ENCODE measurements at places on chromosomes 2 and 18.

DNA sequence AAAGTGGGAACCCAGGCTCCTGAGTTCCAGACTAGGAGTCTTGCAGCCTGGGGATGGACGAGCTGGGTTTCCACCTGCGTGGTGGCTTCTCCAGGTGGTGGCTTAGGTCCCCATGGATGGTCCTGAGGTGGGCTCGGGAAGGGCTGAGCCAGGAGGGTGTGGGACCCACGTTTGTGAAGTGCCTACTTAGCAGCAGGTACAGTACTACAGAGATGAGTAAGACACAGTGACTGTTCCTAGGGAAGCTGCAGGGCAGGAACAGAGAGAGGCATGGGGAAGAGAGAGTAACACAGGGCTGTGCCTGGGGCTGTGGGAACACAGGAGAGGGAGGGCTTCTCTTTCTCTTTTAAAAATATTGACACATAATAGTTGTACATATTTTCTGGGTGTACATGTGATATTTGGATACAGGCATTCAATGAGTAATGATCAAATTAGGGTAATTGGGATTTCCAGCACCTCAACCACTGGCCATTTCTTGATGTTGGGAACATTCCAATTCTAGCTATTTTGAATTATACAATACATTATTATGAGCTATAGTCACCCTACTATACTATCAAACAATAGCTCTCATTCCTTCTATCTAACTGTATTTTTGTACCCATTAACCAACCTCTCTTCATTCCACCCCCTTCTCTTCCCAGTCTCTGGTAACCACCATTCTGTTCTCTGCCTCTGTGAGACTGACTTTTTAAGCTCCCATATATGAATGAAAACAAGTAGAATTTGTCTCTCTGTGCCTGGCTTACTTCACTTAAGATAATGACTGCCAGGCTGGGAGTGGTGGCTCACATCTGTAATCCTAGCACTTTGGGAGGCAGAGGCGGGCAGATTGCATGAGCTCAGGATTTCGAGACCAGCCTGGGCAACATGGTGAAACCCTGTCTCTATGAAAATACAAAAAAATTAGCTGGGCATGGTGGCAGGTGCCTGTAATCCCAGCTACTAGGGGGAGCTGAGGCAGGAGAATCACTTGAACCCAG is 15.0 kb downstream of the TOGARAM2 start:
- no peak for DNase-seq

- DNase-seq: no peak
Measured at GRCh38 chr18:55886886-55887285, 298.9 kb upstream of the TCF4 start.

- no peak for DNase-seq
Measured at GRCh38 chr2:60054571-60055340, 498.7 kb downstream of the BCL11A start.

- no peak for DNase-seq
Measured at GRCh38 chr18:53153800-53154199, 813.8 kb downstream of the DCC start.

- no peak for DNase-seq
Measured at GRCh38 chr2:73993778-73994177, 9.1 kb downstream of the TET3 start.

DNA sequence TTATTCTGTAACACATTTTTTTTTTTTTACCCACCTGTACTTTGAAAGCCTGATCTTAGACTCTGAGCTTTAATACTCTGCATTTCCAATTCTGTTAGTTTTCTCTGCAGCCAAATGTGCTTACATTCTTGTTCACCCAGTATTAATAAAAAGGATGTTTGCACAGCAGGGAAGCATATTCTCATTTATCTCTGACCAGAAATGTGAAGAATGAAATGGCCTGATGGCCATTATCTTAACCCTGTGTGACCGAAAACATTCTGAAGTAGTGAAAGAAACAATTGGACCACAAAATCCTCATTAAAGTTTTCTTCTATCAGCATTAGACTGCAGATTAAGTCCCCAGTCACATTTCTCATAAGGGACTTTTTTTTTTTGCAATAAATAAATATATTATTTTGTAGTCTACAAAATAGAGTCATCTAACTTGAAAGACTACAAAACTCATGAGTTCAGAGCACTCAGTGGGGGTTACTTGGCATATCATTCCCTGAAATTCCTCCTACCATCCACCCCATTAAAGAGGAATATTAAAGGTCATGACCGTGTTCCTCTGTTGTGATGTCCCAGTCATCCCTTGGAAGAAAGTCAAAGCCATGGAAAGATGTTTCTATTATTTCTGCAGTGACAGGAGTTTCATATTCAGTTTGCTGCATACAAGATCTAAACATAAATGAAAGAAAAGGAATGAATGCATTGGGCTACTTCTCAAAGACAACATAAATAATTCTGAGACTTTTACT is 364.4 kb downstream of the RND3 start:
- no peak for DNase-seq

DNA sequence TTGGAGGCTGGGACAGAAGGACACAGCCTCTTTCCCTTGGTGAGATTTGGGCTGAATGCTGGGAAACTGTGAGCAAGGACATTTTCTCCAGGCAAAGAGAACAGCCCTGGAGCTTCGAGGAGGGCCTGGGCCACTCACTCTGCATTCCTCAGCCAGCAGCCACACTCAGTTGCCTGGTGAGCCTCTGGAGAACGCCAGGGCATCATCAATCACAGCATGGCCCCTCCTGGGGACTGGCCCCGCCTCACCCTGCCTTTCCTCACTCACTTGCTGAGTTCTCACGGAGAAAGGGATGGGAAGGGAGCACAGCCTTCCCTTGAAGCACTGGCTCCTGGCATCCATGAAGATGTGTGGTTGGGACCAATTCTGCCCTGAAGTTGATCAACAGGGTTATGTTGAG is 55.0 kb downstream of the APOB start:
- DNase-seq: no peak

DNA sequence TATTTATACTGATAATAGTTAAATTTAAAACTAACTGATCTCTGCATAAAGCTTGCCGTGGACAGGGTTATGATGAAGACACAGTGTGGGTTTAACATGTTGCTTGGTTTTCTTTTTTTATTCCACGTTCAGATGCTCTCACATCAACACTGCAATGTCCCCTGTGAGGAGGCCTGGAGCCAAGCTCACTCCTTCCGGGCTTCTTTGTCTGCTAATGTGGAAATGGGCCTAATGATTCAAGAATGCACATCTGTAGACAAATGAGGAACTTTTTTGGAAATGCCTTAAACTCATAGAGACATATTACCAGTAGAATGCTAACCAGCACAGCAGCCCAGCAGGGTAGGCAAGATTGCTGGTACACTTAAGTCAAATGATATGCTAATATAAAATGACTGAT is 208.0 kb downstream of the GALR1 start:
- DNase-seq: no peak

DNA sequence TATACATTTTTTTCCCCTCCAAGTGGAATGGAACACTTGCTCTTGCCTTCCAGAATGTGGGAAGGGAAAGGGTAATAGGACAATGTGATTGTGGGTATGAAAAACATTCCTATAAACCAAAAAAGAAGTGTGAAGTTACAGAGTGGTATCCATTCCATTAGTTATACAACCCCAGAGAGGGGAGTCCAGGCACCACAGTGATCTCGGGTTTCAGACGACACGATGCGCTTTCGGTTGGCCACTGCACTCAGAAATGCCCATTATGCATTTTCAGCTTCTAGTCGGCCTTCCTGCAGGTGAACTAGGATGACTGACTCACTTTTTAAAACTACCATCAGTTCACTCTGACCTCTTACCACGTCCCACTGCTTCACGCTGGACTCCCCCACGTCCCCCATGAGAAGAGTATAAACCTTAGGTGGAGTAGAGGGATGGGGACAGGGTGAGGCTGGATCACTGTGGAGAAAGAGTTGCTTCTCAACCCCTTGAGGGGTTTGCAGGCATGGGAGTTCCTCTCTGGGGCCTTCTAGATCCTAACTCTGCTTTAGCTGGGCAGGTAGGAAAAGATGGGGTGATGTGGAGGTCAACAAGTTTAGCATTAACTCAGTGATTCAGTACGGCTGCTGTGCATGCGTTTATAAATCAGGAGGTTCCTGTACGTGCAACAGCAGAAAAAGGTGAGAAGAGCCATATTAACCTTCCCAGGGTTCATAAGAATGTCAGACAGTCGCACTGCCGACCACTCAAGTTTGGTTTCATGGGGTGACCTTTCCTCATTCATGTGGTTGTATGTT is 50.5 kb downstream of the ZNF532 start:
- no peak for DNase-seq

DNA sequence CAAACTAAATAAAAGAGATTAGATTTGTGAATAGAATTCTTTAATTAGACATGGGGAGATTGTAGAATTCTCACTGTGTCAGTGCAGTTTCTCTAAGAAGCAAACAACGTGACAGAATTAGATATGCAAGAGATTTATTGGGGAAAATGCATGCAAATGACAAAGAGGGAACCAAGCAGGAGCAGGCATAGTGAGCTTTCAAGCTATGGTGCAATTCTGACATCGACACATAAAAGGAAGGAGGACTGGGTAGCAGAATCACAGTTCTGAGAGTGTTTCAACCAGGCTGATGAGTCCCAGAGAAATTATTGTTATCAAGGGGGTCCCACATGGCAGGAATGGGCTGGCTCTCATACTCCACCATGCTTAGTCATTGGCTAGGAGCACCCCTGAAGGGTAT is 338.4 kb downstream of the FIGN start:
- no peak for DNase-seq

DNA sequence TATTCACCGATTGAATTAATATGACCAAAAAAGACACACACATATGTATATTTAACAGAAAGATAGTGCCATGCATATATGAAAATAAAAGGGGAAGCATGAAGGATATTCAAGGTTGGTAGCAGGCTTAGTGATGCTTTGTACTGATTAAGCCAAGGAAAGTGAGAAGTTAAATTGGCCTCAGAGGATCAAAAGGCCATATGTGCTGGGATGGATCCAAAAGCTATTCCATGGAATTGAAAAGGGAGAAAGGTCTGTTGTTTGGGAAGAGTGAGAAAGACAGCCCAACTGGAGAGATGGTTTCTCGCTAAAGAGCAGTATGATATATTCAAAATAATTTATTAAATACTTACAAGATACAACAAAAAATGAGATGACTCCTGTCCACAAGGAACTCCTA is 65.9 kb downstream of the INSIG2 start:
- no peak for DNase-seq

DNA sequence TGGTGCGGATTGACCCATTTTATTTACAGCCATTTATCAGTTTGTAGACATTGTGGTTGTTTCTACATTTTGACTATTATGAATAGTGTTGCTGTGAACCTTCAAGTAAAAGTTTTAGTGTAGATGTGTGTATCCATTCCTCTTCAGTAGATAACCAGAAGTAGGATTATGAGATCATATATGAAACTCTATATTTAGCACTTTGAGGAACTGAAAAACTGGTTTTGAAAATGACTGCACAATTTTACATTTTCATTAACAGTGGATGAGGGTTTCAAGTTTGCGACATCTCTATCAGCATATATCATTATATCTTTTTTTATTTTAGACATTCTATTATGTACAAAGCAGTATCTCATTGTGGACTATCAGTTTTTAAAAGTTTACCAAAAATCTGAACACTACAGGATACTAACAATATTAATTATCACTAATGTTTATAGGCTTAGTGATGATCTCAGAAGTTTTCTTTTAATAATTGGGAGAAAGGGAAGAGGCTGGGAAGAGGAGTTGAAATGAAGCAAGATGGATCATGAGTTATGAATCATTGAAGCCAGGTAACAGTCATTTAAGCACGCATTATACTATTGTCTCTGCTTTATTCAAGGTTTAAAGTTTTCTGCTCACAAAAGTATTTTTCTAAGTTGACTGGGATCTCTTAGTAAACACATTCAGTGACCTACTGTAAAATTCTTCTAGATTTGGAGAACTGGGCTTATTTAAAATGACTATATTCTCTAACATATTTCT is 329.0 kb upstream of the LRATD1 start:
- DNase-seq: no peak

GRCh38 chr18:75656035-75656434 is 228.5 kb upstream of the SMIM21 start:
- DNase-seq: no peak

- peak; percentile 66 for DNase-seq
Measured at GRCh38 chr18:76496194-76496890, 1.3 kb upstream of the ZNF516 start.

- no peak for DNase-seq
Measured at GRCh38 chr2:165064743-165065142, 109.4 kb upstream of the SLC38A11 start.

DNA sequence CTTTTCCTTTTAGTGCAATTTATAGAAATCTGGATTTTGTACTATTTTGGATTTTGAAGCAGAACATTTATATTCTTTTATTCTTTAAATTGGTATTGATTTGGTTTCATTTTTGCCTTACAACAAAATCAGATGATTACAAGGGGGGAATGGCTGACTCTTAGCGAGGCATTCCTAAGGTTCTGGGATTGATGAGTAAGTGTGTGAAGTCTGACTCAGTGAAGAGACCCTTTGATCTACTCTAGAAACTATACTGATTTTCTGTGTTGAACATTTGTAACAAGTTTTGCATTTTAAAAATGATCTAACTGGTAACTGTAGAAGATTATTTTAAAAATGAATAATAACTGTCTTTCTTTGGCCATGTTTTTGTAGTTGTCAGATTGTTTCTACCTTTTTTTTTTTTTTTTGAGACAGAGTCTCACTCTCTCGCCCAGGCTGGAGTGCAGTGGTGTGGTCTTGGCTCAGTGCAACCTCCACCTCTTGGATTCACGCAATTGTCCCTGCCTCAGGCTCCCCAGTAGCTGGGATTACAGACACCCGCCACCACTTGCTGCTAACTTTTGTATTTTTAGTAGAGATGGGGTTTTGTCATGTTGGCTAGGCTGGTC is 48.7 kb downstream of the TTC39C start:
- DNase-seq: no peak

- no peak for DNase-seq
Measured at GRCh38 chr2:53452400-53452799, 315.2 kb upstream of the CHAC2 start.

DNA sequence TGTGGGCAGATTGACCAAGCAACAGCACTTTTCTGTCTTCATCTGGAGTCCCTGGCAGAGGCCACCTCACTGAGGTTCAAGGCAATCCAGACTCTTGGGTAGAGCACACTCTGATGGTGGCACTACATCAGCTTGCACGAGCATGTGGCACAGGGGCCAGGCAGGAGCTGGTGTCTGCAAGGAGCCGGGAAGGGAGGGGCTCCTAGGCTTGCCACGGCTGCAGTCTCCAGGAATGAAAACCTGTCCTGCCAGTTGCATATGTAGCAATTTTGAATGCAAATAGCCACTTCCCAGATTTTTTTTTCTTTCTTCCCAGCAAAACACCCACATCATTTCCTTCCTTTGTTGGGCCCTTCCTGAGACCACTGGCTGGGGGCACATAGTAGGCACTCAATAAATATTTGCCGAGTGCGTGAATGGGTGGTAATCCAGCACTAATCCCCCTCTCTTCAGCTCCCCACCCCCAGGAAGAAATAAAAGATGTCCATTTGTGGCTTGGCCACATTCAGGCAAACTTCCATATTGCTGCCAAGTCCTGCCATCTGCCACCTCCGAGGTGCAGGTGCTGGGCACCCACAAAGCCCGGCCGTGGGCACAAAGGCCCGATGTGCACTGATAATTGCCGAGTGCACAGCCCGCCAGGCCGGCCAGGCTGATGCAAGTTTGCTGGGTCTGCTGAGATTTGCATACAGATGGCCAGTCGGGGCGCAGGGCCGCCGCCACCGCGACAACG is 72.4 kb downstream of the MYCN start:
- DNase-seq: no peak

GRCh38 chr2:74436848-74437695 is 4.7 kb downstream of the RTKN start:
- no peak for DNase-seq
